ENCODE measurements at places on chromosomes 7 and 10.

DNA sequence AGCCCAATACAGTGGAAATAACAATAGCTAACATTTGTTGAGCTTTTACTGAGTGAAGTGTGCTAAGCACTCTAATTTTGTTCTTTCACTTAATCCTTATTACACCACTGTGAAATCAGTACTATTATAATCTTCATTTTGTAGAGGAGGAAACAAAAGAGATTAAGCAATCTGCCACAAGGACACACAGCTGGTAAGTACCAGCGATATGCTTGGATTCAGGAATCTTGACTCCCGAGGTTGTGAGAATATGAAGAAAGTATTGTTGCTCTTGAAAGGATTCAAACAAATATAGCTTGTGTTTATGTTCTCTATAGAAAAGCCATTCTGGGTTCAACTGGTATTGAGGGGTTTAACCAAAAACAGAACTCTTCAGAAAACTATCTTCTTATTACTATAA is 93.7 kb upstream of the HECTD2 start:
- DNase-seq, result no peak

DNA sequence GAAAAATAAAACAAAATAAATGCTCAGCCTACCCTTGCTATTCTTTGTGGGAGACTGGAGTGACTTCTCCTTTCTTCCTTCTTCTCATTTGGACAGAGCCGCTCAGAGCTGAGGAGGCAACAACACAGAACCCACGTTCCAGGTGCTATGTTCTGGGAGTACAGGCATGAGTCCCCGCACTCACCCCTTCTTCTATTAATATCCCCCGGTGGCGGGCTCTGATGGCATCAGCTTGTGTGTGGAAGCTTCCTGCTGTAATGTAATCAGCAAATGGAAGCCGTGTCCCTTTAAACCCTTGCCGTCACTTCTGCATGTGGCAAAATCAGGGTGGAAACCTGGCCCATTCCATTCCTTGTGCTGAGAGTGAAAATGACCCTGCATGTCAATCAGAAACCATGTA is 116.9 kb upstream of the ADARB2 start:
- no peak for DNase-seq

- DNase-seq, result peak; percentile 85
Measured at GRCh38 chr10:14583252-14583651, 191.4 kb downstream of the FAM107B start.

GRCh38 chr10:115417585-115418265 is 324.6 kb downstream of the ATRNL1 start:
- DNase-seq, result no peak

DNA sequence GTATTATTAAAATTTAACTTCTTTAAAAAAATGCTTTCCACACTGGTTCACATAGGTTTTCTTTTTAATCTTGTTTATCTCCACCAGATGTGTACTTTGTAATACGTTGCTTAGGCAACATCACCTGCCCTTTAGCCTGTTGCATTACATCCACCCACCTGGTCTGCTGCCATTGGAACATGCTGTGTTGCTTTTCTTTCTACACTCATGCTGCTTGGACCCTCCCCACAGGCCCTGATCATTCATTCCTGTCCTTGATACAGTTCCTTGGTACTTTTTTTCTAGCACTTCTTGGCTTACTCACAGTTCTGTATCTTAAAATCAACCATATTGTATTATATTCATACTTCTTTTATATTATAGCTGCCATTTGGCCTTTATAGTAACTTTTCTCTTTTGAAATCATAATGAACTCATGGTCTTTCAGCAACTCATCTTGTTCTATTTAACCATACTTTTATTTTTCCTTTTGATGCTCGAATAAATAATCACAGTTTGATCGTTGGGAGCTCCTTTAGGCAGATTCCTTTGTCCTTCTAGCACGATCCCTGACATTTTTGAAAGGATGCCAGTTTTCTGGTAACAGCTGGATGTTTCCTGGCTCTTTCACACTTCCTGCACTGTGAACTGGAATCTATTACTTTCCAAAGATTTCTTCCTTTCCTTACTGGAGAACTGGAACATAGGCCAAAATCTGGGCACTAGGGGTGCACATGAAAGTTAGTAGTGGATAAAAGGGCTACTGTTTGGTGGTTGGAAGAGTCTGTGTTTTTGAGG is 125.1 kb downstream of the CDK14 start:
- no peak for DNase-seq

DNA sequence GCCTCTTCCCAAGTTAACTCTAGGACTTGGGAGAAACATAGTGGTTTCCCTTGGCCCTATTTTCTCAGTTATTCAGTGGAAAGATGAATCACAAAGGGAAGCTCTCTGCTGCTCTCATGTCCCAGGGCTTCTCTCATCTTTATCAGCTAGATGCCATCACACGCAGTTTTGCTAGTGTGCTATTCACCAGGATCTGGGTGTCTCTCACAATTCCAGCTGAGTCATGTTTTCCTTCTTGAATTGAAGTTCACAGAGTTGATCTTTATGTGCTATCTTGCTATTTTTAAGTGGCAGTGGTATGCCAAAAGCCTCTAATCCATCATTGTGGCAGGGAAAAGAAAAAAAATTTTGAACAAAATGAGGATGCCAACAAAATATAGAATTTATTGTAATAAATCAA is 101.3 kb downstream of the TWIST1 start:
- no peak for DNase-seq

- DNase-seq, result no peak
Measured at GRCh38 chr10:123912871-123913270, 21.3 kb upstream of the CPXM2 start.

DNA sequence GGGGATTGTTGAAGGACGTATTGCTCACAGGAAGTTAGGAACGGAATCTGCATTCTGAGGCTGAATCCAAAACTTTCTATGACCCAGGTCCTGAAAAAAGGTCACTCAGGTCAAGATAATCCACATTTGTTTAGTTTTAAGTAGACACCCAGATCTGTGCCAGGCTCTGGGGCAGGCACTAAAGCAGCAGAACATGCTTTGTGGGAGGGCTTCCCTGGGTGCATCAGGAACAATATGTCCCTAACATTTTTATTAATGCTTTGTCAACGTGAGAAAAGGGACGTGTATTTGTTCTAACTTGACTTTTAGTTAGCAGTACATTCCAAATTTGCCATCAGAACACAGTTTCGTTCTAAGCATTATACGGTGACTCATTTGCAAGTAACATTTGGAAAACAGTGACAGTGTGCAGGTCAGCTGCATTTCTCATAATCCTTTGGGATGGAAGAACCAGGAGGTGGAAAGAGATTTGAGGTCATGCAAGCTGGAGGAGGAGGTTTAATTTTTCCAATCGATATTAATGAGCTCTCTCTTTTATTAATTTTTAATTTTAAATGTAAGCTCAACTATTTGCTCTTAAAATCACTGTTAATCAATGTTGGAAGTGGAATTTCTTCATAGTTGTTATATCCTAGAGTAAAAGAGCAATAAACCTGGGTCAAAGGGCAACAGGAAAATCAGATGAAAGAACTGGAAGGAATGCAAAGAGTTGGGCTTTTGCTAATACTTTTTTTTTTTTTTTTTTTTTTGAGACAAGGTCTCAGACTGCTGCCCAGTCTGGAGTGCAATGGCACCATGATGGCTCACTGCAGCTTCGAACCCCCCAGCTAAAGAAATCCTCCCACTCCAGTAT is 35.0 kb downstream of the TAS2R41 start:
- no peak for DNase-seq

DNA sequence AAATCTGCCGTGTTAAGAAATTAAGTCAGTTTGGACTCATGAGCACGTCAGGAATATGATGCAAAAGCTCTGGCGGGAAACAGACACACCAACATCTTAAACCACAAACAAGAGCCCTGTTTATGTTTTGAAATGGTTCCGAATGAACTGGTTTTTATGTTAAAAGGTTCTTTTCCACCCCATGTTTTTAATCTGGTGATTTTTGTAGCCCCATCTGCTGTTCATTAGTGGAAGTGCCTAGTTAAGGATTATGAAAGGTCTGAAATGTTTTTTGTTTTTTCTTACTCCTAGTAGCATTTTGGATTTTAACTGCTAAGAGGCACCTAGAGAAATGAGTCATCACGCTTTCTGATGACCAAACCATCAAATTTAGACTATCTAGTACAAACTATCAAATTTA is 404.1 kb upstream of the MKI67 start:
- no peak for DNase-seq

GRCh38 chr7:1025743-1026581 is 18.4 kb upstream of the GPR146 start:
- DNase-seq, result no peak

DNA sequence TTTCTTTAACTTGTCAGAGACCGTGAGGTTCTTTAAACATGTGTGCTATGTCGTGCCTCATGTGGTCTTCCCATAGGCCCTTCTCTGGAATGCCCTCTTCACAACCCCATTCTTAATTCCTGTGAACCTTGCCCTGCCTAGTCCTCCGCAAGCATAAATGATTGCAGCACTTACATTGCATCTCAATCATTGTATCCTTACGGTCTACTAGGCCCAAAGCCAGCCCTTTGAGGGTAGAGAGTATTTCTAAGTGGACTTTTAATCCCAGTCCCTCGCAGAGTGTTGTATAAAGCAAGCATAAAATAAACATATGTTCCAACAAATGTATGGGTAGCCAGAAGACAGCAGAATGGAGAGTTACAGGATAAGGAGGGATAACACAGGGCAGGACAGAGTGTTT is 92.1 kb upstream of the FAM133B start:
- DNase-seq, result no peak

DNA sequence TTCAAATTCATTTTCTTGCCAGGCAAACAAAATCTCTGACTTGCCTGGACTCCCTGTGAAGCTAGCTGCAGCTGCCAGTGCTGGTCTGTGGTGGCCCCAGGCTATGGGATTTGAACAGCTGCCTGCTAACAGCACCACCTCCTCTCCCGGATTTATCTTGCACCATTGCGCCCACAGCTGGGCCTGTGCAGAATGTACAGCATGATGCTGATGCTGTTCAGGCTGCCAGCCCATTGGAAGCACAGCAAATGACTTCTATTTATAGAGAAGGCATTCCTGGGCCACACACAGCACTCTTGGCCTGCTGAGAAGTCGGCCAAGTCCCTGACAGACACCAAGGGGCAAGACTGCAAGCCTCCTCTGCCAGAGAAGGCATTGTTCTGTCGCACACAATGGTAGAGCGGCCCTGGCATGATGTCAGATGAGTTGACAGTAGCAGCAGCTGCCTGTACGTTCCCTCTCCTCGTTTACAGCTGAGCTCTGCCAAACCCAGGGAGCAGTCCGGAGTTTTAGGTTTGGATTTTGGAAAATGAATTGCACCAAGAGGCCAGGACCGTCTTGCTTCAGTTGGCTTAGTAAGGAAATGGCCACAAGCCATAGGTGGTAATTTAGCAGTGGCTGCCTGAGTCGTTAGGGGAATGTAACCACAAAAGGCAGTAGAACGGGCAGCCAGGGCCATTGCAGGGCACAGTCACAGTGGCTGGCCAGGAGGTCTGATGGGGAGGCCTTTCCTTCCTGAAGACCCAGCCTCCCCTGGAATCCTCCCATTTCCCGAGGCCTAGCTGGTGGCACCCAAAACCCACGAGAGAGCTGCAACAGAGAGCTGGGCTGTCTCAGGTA is 38.5 kb downstream of the MTURN start:
- no peak for DNase-seq
